ENCODE measurements at places on chromosomes 13 and 19.

DNA sequence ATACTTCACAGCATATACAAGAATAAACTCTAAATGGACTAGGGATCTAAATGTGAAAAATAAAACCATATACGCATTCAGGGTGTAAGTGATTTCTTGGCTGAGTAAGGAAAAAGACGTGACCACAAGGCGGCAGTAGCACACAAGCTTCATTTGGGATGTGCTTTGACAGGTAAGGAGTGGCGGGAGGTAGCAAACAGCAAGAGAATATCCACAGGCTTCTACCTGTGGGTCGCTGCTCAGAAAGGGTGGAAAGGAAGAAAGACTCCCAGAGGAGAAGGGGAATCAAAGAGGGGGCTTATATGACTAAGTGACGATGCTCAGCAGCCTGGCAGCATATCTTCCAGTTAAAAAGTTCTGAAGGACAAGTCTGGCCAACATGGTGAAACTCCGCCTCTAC, 2.5 kb upstream of the ZNF121 start:
- DNase-seq = peak; percentile 85

- DNase-seq = no peak
Observed at GRCh38 chr13:86569119-86569518, 769.9 kb upstream of the SLITRK6 start.

GRCh38 chr19:37692956-37693620, 26.5 kb downstream of the ZNF607 start:
- DNase-seq = no peak

DNA sequence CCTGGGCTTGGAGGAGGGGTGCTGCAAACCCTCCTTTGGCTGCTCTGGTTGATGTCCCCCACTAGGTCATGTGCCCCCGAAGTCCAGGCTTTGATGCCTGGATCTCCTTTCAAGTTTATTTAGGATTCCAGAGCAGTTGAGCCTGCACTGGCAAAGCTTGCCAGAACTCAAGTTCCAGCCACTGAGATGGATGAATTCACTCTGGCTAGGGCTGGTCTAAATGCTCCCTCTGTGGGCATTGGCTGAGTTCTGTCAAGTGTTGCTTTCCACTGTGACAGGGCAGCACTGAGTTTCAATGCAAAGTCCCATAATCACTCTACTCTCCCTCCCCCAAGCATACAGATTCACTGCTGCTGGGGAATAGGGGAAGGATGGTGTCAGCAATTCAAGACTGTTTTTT, 17.8 kb upstream of the LMO7 start:
- no peak for DNase-seq

GRCh38 chr13:105957769-105958438, 577.6 kb downstream of the EFNB2 start:
- no peak for DNase-seq

GRCh38 chr19:54339646-54340358, 840 bp upstream of the LILRA4 start:
- no peak for DNase-seq

DNA sequence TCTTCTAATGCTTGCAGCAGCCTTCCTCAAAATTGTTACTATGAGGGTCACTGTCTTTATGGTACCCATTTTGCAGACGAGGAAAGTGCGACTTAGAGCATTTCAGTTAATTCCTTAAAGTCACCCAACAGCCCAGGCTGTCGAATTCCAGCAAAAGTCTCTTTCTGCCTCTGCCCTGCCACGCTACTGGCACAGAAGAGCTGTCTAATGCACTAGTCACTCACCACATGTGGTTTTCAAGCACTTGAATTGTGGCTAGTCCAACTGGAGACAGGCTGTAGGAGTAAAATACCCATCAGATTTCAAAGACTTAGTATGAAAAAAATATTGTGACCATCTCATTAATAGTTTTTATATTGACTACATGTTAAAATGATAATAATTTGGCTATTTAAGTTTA, 1.7 kb downstream of the FPR1 start:
- no peak for DNase-seq

- peak; percentile 78 for DNase-seq
Observed at GRCh38 chr13:68128297-68128915, 898.3 kb upstream of the PCDH9 start.

GRCh38 chr13:58855283-58855682, 1223.7 kb downstream of the PCDH17 start:
- DNase-seq = no peak

DNA sequence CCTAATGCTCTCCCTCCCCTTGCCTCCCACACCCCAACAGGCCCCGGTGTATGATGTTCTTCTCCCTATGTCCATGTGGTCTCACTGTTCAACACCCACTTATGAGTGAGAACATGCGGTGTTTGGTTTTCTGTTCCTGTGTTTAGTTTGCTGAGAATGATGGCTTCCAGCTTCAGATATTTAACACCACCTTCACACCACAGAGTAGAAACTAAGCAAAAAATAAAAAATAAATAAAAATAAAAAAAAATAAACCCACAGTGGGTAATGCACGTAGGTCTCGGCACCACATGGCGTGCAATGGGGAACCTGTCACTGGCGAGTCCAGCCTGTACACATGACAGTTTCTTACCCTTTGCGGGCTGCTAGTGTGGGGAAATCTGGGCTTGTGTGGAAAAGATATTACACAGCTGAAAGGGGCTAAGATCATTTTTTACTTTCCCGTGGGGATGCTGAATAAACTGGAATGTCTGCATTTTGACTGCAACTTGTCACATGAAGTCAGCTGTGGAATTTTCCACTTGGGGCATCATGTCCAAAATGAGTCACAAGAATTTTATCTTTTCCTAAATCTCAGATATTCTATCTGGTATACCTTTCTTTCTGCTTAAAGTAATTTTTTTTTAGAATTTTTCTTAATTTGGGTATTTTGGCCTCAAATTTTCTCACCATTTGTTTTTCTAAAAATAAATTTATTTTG, 170.5 kb downstream of the IRS2 start:
- no peak for DNase-seq

GRCh38 chr13:69997061-69997460, 110.6 kb upstream of the ATXN8OS start:
- DNase-seq = no peak

- no peak for DNase-seq
Observed at GRCh38 chr19:18999016-18999758, 34.1 kb downstream of the SUGP2 start.

DNA sequence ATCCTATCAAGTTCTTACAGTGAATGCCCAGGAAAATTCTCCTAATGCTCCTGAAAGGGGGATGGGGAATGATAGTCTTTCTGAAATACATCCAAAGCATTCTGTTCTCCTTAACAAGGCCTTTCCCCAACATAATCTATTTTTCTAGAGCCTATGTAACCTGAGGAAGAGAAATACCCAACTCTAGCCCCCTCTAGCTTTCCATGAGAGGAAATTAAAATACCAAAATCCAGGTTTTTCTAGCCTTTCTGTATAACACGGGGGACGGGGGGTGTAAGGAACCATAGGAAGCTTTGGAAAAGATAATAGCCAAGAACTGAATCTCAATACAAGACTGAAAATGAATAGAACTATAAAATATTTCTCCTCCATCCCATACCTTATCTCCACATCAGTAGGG, 815.9 kb downstream of the SLITRK6 start:
- DNase-seq = no peak

DNA sequence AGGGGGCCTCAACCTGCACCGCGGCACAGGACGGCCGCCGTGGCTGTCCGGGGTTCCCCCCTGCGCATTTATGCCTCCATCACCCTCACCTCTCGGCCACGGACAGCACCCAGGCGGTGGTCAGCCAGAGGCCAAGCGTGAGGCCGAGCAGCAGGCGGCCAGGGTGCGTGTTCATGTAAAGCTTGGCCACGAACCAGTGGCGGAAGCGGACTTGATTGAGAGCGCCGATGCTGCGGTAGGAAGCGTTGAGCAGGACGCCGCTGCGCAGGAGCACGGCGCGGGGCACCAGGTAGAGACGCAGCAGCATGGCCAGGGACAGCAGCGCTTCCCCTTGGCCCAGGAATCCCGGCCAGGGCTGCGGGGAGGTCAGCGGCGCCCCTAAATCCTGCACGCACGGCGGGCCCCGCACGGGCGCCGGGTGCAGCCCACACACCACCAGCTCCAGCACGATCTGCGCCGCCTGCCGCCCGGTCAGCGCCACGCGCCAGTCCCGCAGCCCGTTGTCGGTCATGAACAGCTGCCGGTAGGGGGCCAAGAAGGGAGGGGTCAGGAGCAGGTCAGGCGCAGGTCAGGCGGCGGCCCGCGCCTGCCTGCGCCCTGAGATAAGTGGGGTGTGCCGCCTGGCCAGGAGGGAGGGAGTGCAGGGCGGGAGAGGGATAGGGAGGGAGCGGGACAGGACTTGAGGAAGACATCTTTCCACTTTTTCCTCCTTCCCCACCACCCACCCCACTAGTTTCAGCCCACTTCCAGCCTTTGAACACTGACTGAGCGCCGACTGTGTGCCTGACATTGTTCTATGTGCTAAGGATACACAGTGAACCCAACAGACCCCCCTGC, 6.5 kb downstream of the KCNN4 start:
- DNase-seq = no peak

DNA sequence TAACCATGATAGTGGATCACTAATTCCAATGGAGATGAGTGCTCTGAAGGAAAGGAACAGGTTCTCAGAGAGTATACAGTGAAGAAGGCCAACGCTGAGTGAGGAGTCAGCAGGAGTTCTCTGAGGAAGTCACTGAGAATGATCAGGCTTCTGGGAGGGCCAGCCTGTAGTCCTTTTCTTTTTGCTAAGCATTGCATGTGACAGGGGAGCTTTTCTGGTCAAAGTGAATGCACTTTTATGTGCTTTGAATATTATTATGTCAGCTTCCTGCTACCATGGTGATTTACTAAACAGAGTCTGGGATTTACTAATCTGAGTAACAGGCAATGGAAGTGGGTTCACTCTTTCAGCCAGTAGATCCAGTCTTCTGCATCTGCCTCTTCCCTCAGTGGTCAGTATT, 81.1 kb upstream of the SERP2 start:
- DNase-seq = no peak

- no peak for DNase-seq
Observed at GRCh38 chr19:36665832-36666231, 805 bp downstream of the ZNF461 start.

DNA sequence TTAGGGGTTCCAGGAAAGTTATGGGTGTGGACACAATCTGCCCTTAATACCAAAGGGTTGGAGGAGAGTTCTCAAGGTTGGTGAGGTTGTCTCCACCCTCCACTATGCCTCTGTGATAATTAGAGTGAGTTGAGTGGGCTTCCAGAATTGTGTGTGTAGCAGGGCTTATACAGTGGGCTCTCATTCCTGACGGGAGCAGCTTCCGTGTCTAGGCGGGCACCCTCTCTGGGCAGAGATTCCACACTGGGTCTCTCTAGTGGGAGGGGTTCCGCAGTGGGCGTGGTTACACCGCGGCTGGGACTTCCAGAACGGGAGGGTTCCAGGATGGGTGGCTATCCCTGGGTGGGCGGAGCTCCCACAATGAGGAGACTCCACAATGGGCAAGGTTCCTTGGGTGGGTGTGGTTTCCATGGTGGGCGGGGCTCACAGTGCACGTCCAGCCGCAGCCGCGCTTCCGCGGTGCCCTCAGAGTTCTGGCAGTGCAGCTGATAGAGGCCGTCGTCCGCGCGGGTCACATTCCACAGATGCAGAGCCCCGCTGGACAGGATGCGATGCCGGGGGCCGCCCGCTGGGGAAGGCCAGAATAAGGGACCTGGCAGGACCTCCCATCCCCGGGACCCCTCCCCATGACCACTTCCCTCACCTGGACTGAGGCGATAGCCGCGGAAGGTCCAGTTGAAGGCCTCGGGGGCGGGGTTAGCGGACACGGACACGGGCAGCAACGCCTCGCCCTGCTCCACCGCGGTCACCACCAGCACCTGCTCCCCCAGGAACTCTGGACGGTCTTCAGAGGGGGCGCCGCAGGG, 8.4 kb downstream of the NPHS1 start:
- no peak for DNase-seq

GRCh38 chr13:112209711-112210110, 142.8 kb downstream of the SOX1 start:
- no peak for DNase-seq

GRCh38 chr13:80157261-80157932, 183.5 kb downstream of the SPRY2 start:
- no peak for DNase-seq

- peak; percentile 69 for DNase-seq
Observed at GRCh38 chr13:114077933-114078325, 54.5 kb downstream of the RASA3 start.

- no peak for DNase-seq
Observed at GRCh38 chr13:94534166-94534565, 54.7 kb upstream of the DCT start.

- DNase-seq = no peak
Observed at GRCh38 chr13:112447306-112447705, 71.2 kb downstream of the SPACA7 start.

GRCh38 chr13:106354961-106355360, 180.5 kb downstream of the EFNB2 start:
- no peak for DNase-seq

DNA sequence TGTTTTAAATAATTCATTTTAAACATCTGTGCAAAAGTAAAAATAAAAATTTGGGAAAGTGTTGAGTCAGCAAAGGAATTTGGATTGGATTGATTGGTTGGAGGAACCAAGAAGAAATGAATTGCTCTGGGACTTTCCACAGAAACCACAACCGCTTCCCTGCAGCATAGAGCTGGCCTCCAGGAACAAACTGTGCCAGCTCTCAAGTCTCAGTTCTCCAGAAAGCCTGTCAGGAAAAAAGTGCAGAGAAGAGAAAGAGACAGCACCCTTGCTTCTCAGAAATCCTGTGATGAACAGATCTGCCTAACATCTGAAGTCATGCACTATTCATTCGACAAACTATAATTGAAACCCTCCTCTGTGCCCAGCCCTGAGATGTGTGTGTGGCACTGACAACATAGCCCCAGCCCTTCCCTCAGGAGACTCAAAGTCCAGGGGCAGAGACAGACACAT, 14.8 kb downstream of the LYPD3 start:
- no peak for DNase-seq

DNA sequence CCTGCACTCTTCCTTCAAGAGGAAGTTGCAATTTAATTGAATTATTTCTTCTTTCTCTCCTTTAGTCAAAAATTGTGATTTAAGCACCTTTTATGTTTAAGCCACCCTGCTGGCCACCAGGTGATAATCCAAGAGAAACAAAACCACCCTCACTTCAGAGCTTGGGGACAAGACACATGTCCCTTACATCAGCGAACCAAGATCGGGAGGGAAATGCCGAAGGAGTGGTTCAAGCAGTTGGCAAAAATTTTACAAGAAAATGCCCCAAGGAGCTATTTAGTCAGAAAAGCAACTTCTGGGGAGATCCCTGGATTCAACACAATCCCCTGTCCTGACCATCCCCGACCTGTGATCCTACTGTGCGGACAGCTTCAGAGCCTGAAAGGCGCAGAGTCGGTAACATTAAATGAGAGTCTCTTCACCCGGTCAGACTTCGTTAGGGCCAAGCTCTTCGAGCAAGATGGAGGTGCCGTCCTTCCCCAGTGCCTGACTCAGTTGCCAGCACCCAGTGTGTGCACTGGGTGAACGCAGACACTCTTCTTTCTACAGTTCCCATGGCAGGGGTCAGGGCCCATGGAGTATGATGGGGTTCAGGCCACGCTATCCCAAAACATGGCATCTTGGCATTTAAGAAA, 78.6 kb upstream of the TM9SF2 start:
- no peak for DNase-seq

- DNase-seq = no peak
Observed at GRCh38 chr19:38247126-38247525, 9.0 kb downstream of the PPP1R14A start.

- DNase-seq = no peak
Observed at GRCh38 chr13:69903081-69903480, 204.5 kb upstream of the ATXN8OS start.

- DNase-seq = no peak
Observed at GRCh38 chr13:23868521-23868920, 20.7 kb downstream of the MIPEP start.
